GM13976 (cell line): ENCODE measurements at places on chromosomes 4 and X.

GRCh38 chrX:88612870-88613329 lies 134.1 kb upstream of the CPXCR1 start:
- no peak for DNase-seq

- DNase-seq, result no peak
Observed at GRCh38 chrX:123731987-123732669, 724 bp downstream of the THOC2 start.

GRCh38 chr4:33831442-33832066 lies 2412.8 kb downstream of the ARAP2 start:
- no peak for DNase-seq

- DNase-seq, result no peak
Observed at GRCh38 chr4:119746951-119747350, 118.3 kb upstream of the PDE5A start.

GRCh38 chr4:2286904-2287593 lies 25.1 kb upstream of the MXD4 start:
- no peak for DNase-seq

- DNase-seq, result no peak
Observed at GRCh38 chr4:139921429-139922184, 232.4 kb downstream of the MAML3 start.

DNA sequence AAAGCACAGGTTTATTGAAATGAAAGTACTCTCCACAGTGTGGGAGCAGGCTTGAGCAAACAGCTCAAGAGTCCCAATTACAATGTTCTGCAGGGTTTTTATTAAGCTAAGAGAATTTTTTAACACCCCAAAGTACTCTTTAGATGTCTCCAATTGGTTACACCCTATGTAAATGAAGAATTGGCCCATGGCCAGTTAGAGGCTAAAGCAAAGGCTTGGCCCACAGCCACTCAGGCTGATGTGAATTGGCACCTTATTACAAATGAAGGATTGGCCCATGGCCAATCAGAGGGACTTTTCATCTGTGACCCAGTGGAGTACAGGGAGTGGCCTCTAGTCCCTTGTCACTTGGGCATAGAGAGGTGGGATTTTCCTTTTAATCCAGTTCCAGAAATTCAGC lies 30.1 kb upstream of the IQCM start:
- DNase-seq, result no peak
